Hippocampal formation (tissue), 2 donors: ENCODE measurements at places on chromosomes 12 and 14.
A peak's percentile ranks its signal among the peaks of the same experiment; 100 is the strongest.

DNA sequence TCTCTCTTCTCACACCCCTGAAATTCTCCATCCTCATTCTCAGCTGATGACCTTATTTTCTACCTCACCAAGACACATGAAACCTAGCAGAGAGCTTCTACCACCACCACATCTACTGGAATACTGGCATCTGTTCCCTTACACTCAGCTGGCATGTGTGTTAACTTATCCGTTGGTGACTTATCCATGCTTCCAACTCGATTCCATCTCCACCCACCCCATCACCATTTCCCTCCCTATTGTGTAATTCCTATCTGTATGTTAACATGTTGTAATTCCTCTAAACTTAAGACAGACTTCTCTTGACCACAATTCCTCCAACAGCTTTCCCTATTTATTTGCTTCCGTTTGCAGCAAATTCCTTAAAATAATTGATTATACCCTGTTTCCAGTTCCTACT lies 15.4 kb downstream of the C1S start:
- no peak for DNase-seq

- DNase-seq: no peak
Observed at GRCh38 chr12:90940872-90941499, 14.0 kb downstream of the CCER1 start.

DNA sequence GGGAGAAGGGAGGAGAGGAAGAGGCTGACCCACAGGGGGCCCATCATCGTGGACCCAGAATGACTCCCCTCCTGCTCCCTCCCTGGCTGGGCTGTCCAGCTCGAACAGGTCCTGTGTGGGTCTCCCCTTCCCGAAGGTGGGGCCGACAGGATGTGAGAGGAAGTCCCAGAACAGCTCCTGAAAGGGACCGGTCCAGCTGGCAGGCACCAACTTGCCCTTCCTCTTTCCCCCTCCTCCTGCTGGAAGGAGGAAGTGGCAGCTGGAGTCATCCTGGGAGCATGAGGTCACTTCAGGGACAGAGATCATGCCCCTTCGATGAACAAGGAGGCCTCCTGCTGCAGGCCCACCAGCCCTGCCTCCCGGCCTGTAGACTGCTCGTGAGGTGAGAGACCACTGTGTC lies 35.0 kb upstream of the BEGAIN start:
- no peak for DNase-seq

DNA sequence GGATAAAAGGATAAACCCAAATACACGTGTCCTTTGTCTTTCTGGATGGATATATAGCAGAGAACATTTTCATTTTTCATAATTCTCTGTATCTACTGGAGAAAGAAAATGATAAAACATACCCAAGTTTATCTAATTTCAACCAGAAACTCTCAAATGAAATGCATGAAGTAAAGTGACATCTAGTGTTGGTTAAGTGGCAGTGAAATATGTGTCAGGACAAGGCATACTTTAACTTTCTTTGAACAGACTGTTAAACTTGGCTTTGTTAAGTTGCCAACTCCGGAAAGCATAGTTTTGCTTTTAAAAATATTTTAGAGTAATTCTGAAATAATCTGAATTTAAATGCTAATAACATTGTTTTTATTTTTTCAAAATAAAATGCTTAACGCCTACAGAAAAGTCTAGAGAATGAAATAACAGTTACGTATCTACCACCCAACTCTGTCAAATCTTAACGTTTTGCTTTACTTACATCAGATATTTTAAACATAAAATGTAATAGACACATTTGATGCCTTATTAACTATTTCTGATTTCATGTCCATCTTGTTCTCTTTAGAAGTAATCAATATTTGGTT lies 25.2 kb upstream of the NTN4 start:
- no peak for DNase-seq

DNA sequence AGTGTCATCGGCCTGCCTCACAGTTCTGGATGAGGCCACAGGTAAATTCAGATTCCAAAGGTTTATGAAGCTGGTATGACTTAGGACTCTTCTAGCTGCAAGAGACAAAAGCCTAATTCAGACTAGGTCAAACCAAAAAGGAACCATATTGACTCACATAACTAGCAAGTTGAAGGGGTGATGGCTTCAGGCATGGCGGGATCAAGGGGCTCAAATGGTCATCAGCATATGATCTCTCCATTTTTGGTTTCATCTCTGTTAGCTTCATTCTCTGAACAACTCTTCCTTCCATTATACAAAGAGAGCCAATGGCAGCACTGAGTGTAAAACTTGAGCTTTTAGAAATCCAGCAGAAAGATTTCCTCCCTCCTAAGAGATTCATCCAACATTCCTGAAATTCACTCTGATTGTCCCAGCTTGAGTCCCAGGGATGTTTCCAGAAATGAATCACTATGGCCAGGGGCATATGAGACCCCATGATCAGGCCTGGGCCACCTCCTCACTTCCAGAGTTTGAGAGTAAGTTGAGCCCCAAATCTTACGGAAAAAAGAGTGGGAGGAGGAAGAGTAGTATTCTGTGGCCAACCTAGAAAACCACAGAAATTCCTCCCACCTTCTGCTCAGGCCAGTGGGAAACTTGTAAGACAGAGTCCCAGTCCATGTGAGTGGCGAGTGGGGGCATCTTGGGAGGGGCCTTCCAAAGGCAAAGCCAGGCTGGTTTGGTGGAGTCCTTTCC lies 2.0 kb upstream of the MAP1LC3B2 start:
- DNase-seq: no peak

GRCh38 chr14:105117257-105117646 lies 51.3 kb downstream of the JAG2 start:
- no peak for DNase-seq

DNA sequence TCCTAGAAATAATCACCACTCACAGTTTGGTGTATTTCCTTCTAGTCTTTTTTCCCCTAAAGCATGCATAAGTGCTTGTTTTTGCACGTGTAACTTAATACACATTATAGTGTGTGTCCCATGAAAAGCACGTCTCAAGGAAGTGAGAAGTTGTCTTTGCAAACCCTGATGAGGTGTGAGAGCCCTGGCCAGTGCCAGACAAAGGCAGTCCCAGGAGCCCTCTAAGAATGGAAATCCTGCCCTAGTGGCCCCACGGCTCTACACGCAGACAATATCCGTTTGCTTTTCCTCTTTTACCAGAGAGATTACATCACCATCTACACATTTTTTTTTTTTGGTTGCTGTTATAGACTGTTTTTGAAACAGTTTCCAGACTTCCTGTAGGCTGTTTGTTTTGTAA lies 85.5 kb upstream of the FZD10 start:
- no peak for DNase-seq

DNA sequence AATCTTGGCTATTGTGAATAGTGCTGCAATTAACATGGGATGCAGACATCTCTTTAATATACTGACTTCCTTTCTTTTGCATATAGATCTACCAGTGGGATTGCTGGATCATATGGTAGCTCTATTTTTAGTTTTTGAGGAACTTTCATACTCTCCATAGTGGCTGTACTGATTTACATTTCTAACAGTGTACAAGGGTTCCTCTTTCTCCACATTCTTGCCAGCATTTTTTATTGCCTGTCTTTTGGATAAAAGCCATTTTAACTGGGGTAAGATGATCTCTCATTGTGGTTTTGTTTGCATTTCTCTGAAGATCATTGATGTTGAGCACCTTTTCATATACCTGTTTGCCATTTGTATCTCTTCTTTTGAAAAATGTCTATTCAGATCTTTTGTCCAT lies 8.4 kb downstream of the AMDHD1 start:
- DNase-seq: no peak

GRCh38 chr12:108055141-108055540 lies 73.9 kb upstream of the WSCD2 start:
- no peak for DNase-seq

- no peak for DNase-seq
Observed at GRCh38 chr12:90274407-90274806, 565.8 kb upstream of the ATP2B1 start.

GRCh38 chr12:88546853-88547252 lies 33.4 kb downstream of the KITLG start:
- DNase-seq: no peak

DNA sequence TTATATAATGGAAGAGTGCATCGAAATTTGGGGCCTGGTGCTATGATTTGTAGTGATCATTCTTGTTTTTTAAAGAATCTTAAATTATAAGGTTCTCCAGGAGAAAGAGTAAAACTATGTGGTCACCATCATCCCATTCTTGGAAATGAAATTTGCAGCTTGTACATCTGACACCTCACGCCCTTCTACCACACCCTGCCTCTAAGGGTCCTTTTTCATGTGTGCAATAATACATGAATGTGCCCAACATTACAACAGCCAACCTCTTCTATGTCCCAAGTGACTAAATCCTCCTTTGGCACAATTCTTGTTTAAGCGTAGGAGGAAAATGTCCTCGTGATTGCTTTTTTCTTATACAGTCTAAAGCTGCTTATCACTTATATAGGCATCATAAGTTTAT lies 636.5 kb upstream of the NOVA1 start:
- DNase-seq: no peak

DNA sequence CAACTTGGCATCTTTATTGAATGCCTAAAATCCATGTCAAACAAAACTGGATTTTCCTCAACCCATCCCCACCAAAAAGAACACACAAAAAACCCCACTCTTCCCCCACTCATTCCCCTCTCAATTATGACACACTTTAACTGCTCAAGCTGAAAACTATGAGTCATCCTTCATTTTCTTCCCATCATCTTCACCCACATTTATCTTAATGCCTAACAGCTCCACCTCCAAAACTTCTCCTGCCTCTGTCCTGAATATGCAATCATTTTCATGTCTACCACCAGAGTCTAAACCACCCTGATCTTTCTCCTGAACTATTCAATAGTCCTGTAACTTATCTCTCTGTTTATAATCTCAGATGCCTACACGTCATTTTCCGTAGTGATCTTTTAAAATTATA lies 239.7 kb downstream of the BCAT1 start:
- no peak for DNase-seq

DNA sequence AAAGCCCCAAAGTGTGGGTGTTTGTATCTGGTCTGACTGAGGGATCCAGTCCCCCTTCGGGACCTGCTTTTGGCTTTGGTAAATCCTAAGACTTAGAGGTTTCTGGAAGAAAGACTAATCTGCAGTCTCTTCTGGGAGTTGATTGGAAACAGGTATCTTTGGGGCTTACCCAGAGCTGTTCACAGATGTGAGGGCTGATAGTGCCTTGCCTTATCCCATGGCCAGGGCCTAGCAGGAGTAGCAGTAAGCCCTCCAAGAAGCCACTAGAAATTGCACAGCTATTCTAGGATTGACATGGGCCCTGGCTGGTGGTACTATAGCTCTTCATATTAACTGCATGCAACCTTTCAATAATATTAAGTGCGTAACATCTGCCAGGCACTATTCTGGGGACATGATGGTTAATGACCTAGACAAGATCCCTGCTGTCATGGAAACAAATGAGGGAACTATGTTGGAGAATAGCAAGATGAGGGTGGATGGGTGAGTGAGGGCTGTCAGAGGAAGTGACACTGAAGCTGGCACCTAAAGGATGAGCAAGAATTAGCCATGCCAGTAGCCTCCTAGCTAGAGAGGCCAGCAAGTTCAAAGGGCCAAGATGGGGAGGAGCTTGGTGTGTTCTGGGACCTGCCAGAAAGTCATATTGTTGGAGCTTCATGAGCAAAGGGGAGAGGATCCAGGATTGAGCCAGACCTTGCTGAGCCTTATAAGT lies 71.7 kb downstream of the CRADD start:
- no peak for DNase-seq

DNA sequence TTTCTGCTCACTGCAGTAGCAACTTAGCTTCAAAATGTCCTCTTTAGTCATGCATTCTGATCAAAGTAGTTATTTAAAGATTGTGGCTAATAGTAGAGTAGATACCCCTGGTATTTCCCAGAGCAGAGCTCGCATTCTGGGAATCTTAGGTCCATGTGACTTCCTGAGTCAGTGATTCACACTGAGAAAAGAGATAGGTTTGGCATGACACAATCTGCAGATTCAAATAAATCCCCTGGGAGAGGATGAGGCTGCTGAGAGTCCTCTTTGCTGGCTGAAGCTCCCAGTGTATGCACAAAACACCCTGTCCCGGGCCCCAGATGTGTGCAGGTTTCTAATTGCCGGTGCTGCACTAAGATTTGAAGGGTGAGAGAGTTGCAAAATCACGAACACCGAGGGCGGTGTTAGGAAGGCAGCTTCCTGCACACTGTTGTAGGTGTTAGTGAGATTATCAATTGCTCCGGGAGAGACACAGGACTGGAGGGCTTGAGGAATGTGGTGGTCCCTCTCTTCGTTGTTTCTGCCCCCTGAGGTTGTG lies 233.2 kb downstream of the NRXN3 start:
- DNase-seq: no peak

GRCh38 chr12:6684609-6685008 lies 4.6 kb downstream of the ZNF384 start:
- no peak for DNase-seq

- no peak for DNase-seq
Observed at GRCh38 chr12:39287409-39287808, 155.5 kb downstream of the KIF21A start.

GRCh38 chr14:48350971-48351370 lies 675.6 kb upstream of the MDGA2 start:
- no peak for DNase-seq

- no peak for DNase-seq
Observed at GRCh38 chr12:119573086-119573485, 20.5 kb upstream of the TMEM233 start.

GRCh38 chr14:28776482-28777266 lies 10.1 kb downstream of the FOXG1 start:
- DNase-seq: no peak

DNA sequence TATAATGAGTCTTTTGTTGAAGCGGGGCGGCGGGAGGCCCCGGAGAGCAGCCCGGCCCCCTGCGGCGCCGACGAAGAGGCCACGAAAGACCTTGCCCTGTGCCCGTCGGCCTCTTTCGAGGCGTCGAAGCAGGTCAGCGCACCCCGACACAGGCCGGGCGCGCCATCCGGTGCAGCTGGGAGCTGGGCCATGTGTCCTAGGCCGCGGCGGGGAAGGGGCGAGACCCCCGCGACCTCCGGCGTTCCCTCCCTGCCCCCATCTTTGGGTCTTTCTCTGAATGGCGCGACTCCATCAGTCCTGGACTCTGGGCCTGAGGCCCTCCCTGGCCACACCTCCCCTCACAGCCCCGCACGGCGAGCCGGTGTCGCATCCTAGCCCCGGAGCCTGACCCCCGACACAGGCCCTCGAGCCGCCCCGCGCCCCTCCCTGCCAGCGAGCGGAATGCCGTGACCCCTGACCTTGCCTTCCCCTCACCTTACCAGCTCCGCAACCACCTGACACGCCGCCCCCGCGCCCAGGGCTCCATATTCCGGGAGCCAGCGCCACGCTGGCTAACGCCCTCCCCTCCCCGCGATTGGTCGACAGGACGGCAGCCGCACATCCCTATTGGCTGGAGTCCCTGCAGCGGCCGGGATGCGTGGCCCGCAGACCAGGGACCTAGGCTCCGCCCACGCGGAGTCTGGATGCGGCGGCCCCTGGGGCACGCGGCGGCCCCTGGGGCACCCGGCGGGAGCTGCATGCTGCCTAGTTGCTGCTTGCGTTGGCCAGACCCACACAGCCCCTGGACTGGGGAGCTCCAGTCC lies at the start of gene SLC11A2:
SLC11A2 (minus strand) TSS at position 549 of the 803 bp plus-strand sequence. CDS start 15,656 bp downstream, outside the sequence.
- peak; percentile 95 for DNase-seq

GRCh38 chr14:80049055-80049454 lies 162.2 kb downstream of the DIO2 start:
- no peak for DNase-seq
